NCI-H526 (cell line): ENCODE measurements at places on chromosomes 5 and 9.

- DNase-seq = no peak
Observed at GRCh38 chr9:123311250-123311752, 42.9 kb upstream of the STRBP start.

- no peak for DNase-seq
Observed at GRCh38 chr9:37324261-37324683, 98.2 kb upstream of the GRHPR start.

DNA sequence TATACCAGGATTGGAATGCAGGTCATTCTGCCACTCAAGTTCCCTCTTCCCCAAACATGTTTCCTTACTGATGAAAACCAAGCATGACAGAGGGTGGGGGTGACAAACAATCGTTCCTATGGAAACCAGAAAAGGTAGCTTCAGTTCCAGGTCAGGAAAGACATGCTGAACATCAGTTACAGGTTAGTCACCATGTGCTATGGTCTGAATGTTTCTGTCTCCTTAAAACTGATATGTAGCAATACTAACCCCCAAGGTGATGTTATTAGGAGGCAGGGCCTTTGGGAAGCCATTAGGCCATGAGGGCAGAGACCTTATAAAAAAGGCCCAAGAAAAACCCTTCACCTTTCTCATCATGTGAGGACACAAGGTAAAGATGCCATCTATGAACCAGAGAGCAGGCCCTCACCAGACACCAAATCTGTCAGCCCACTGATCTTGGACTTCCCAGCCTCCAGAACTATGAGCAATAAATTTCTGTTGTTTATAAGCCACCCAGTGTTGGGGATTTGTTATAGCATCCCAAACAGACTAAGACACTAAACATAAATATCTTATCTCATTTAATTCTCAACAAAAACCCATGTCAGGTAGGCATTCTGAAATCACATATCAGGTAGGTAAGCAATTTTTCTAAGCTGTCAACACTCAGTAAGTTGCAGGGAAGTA, 15.7 kb upstream of the SH3RF2 start:
- DNase-seq = no peak

DNA sequence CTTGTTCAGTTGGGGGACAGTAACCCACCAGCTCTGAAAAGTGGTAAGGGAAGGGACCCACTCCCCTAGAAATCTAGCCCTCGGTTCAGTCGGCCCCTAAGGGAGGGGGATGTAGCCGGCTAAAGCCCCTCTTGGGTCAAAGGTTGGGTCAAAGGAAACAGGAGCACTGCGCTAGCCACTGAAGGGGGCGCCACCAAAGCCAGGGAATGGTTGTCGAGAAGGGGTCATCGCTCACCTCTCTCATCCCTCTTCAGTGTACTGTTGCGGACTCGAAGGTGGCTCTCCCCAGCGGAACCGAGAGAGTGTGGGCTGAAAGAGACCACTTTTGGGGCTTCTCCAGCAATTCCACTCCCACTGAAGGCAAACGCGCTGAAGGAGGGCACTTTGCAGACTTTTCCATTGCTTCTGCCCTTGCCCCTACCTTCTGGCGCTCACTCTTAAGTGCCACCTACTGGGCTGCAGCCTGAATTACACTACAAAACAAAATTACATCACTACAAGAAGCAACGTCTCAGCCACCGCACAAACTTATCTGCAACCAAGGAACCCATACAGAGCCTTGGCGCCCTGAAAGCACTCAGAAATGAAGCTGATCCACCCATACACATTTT, 396.9 kb downstream of the PDE4D start:
- DNase-seq = no peak

- DNase-seq = no peak
Observed at GRCh38 chr5:14145435-14146334, 2.5 kb downstream of the TRIO start.
